Pancreas (tissue), 10 donors: ENCODE measurements at places on chromosomes 7 and 10. TPM values are rescaled to one million over a fixed set of nuclear protein-coding genes. Genes with fewer than 3 reads are reported as not detected.

DNA sequence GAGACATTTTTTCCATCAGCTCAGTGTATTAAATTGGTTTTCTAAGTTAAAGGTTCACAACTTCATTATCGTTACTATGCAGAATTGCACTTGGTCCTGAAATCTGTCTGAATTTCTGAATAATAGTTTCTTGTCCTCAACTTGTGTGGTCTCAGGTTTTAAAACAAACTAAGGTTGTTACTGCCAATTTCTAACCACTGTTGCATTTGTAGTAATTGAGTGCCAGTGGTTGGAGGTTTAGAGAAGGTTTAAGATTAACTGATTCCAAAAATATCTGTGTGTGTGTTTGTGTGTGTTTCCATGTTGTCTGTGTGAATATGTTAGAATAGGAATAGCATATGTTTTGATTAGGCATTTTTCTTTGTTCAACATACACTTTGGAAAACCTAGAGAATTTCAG lies 395.9 kb downstream of the AUTS2 start:
- DNase-seq, result no peak
- peak overlapping the region; percentile 10 for H3K27ac ChIP-seq
- no peaks in the 10 kb centered on the region for H3K27me3 ChIP-seq
- H3K36me3 ChIP-seq, result no peaks in the 10 kb centered on the region

GRCh38 chr10:43308986-43309385 lies 42.1 kb upstream of the RASGEF1A start:
- peak overlapping the region; percentile 23 for H3K27ac ChIP-seq
- H3K27me3 ChIP-seq, result no peaks in the 10 kb centered on the region
- H3K4me1 ChIP-seq, result peaks cover 3% of the 10 kb centered on the region
- no peaks in the 10 kb centered on the region for H3K36me3 ChIP-seq
- DNase-seq, result no peak

GRCh38 chr7:47737601-47738000 lies 155.7 kb upstream of the TNS3 start:
- no peaks in the 10 kb centered on the region for H3K27me3 ChIP-seq
- no peaks in the 10 kb centered on the region for H3K36me3 ChIP-seq
- no peaks in the 10 kb centered on the region for H3K4me1 ChIP-seq
- H3K27ac ChIP-seq, result no peak overlapping the region
- no peak for DNase-seq

GRCh38 chr10:117222976-117223692 lies 17.8 kb upstream of the SLC18A2 start:
- H3K27me3 ChIP-seq, result no peaks in the 10 kb centered on the region
- no peak overlapping the region for H3K4me3 ChIP-seq
- H3K4me1 ChIP-seq, result no peaks in the 10 kb centered on the region
- H3K27ac ChIP-seq, result no peak overlapping the region

DNA sequence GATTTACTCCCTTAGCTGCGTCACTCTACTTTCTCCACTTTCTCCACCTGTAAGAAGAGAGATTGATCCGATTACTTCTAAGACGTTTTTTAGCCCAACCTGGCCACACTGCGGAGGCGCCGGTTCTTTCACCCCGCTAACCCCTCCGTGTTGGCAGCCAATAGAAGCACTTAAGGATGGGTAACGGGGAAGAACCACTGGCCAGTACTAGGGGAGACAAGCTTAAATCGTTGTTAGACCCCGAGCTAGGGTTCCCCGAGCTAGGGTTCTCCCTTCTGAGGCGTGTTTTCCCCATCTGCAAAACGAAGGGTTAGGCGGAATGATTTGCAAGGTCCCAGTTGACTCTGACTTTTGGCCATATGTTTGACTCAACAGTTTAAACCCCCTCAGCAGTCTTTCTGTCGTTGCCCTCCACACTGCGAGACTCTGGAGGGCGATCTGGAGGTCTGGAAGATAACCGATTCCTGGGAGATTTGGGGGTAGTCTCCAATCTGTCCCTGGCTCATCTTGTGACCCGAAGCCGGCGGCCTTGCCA lies 644 bp downstream of the UMAD1 start:
- H3K4me1 ChIP-seq, result peaks cover 4% of the 10 kb centered on the region
- peak overlapping the region; percentile 79 for H3K4me3 ChIP-seq
- H3K27ac ChIP-seq, result peak overlapping the region; percentile 93
- no peaks in the 10 kb centered on the region for H3K27me3 ChIP-seq
- no peaks in the 10 kb centered on the region for H3K36me3 ChIP-seq

GRCh38 chr10:127908106-127908958 lies 1.4 kb downstream of the PTPRE start:
- no peaks in the 10 kb centered on the region for H3K36me3 ChIP-seq
- no peak overlapping the region for H3K4me3 ChIP-seq
- H3K27me3 ChIP-seq, result no peaks in the 10 kb centered on the region
- peaks cover 3% of the 10 kb centered on the region for H3K4me1 ChIP-seq
- DNase-seq, result no peak

GRCh38 chr7:98321301-98321700 lies 39.8 kb downstream of the BRI3 start:
- no peaks in the 10 kb centered on the region for H3K4me1 ChIP-seq
- H3K36me3 ChIP-seq, result no peaks in the 10 kb centered on the region
- H3K27me3 ChIP-seq, result no peaks in the 10 kb centered on the region
- no peak for DNase-seq
- no peak overlapping the region for H3K27ac ChIP-seq

DNA sequence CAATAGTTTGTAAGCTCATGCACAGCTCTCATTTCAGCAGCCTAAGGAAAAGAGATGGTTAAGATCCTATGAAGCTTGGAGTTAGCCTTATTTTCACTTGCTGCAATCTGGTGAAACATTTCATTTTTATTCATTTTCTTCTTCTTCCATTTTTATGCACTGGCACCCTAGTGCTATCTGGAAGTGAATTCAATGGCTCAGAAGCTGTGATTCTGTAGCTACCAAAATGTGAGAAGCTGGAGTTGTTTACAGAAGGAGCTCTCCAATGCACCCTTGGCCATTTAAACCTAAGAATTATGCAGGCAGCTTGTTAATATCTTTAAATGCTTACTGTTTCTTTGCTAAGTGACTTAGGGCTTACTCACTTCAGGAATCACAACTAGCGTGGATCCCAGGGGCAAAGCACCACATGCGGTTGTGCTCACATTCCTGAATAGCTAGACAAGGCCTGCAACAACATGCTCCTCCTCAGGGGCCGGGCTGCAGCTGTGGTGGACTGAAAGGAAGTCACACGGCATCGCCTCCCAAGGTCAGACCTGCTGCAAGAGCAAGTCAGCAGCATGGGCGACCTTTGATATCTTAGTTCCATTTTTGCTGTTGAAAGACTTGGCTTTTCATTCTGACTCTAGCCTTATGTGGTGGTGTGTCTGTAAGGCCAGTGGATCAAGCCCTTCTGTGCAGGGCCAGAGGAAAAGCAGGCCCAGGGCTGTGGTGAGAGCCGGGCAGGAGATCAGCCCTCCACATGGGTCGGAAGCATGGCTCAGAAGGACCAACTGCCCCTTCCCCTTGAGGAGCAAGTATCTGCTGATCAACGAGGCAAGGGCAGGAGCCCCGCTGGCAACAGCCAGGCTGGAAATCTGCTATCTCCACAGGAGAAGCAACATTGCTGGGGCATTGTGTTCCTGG lies 91.9 kb upstream of the MBL2 start:
- H3K4me3 ChIP-seq, result no peak overlapping the region
- H3K27me3 ChIP-seq, result no peaks in the 10 kb centered on the region
- DNase-seq, result no peak

GRCh38 chr7:30917216-30917893 lies 5.7 kb downstream of the AQP1 start:
- H3K27me3 ChIP-seq, result no peaks in the 10 kb centered on the region
- DNase-seq, result no peak
- H3K27ac ChIP-seq, result no peak overlapping the region
- H3K4me1 ChIP-seq, result peaks cover 10% of the 10 kb centered on the region

DNA sequence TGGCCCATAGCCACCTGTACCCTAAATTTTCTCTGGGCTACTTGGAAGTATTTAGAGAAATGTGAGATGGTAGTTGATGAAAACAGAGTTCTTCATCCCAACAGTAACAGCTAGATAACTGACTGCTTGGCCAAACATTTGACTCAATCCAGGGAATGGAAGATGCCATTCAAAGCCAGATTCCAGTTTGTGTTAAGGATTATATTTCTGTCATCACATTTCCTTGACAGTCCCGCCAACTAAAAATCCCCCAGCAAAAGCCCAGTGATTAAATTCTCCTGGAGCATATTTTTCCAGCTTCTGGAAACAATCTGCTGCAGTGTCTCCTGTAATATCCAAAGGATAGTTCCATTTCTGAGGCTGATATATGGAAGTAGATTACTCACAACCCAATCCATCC lies 45.4 kb upstream of the PTN start:
- H3K4me3 ChIP-seq, result no peak overlapping the region
- H3K27ac ChIP-seq, result no peak overlapping the region
- no peaks in the 10 kb centered on the region for H3K36me3 ChIP-seq
- H3K4me1 ChIP-seq, result no peaks in the 10 kb centered on the region
- H3K27me3 ChIP-seq, result peaks cover under 1% of the 10 kb centered on the region

GRCh38 chr10:91124016-91124415 lies 96.4 kb upstream of the PCGF5 start:
- H3K27me3 ChIP-seq, result no peaks in the 10 kb centered on the region
- H3K4me3 ChIP-seq, result no peak overlapping the region
- H3K36me3 ChIP-seq, result no peaks in the 10 kb centered on the region
- H3K4me1 ChIP-seq, result no peaks in the 10 kb centered on the region

- H3K36me3 ChIP-seq, result no peaks in the 10 kb centered on the region
- no peaks in the 10 kb centered on the region for H3K27me3 ChIP-seq
- peak; percentile 18 for DNase-seq
Measured at GRCh38 chr10:78981257-78981969, 87.4 kb upstream of the ZMIZ1 start.

DNA sequence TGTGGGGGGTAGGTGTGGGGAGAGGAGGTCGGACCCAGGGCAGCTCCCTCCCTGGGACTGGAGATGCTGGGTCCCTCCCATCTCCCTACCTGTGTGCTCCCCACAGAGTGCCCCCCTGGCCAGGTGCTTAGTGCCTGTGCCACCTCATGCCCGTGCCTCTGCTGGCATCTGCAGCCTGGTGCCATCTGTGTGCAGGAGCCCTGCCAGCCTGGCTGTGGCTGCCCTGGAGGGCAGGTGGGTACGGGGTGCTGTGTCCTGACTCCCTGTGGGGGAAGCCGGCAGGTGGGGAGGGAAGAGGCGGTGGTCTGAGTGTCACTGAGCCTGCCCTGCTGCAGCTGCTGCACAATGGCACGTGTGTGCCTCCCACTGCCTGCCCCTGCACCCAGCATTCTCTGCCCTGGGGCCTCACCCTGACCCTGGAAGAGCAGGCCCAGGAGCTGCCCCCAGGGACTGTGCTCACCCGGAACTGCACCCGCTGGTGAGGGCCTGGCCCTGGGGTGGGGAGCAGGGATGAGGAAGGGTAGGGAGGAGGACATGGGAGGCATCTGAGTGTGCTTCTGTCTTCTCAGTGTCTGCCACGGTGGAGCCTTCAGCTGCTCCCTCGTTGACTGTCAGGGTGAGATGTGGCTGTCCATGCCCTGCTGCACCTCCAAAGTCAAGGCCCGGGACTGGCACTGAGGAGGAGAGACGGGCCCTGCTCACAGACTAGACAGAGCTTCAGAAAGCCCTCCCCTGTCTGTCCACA lies 11.7 kb upstream of the ZNF862 start:
- no peak overlapping the region for H3K27ac ChIP-seq
- H3K4me3 ChIP-seq, result no peak overlapping the region
- H3K36me3 ChIP-seq, result no peaks in the 10 kb centered on the region
- H3K27me3 ChIP-seq, result no peaks in the 10 kb centered on the region
- H3K4me1 ChIP-seq, result no peaks in the 10 kb centered on the region

DNA sequence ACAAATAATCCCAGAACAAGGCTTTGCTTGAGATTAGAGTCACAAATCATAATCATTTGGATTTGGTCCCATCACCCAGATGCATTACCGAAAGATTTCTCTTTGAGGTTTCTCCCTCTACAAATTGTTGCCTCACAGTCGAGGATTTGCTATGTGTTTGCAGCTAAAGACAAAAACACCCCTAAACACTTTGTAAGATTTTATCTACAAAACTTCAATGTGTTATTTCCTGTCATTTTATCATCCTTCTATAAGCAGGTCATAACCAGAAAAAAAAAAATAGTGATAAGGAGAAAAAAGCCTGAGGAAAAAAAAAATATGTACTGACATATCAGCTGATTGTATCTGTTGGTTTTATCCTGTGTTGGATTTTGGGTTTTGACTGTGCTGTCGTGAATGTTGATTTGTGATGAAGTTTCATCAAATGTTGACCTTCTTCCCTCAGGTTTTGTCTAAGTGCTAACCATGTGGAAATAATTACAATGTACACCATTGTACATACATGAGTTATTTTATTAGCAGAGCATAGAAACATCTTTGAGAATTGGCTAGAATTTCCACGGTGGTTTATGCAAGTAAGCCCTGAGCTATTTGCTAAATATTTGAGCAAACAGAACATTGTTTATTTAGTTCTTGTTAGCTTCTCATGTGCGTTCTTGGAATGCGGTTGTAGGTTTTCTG lies 274.4 kb downstream of the NEBL start:
- no peak overlapping the region for H3K27ac ChIP-seq
- DNase-seq, result no peak
- no peaks in the 10 kb centered on the region for H3K27me3 ChIP-seq
- H3K36me3 ChIP-seq, result no peaks in the 10 kb centered on the region

GRCh38 chr10:49518982-49519578 lies 19.8 kb downstream of the ERCC6 start:
- H3K4me1 ChIP-seq, result no peaks in the 10 kb centered on the region
- no peak overlapping the region for H3K4me3 ChIP-seq
- no peaks in the 10 kb centered on the region for H3K27me3 ChIP-seq
- DNase-seq, result peak; percentile 38

- H3K4me3 ChIP-seq, result no peak overlapping the region
- H3K36me3 ChIP-seq, result no peaks in the 10 kb centered on the region
- no peaks in the 10 kb centered on the region for H3K27me3 ChIP-seq
- H3K27ac ChIP-seq, result no peak overlapping the region
- no peaks in the 10 kb centered on the region for H3K4me1 ChIP-seq
- DNase-seq, result no peak
Measured at GRCh38 chr7:8640671-8641070, 207.3 kb downstream of the NXPH1 start.

DNA sequence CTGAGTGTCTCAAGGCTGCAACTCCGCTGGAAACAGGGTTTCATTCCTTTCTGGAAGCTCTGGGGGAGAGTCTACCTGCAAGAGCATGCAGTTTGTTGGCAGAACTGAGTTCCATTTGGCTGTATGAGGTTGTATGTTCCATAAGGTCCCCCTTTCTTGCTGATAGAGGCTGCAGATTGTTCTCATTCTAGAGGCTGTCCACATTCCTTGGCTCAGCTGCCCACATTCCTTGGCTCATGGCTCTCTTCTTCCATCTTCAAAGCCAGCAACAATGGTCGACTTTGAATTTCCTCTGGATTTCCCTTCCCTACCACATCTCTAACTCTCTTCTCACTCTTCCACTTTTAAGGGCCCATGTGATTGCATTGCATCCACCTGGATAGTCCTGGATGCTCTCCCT lies 147.3 kb upstream of the CDCA7L start:
- no peaks in the 10 kb centered on the region for H3K4me1 ChIP-seq
- no peak overlapping the region for H3K27ac ChIP-seq
- no peaks in the 10 kb centered on the region for H3K27me3 ChIP-seq
- no peaks in the 10 kb centered on the region for H3K36me3 ChIP-seq

The HECTD2 gene
- total RNA-seq, result 3.6 TPM

The CLDN4 gene
- total RNA-seq, result 150 TPM

The STARD3NL gene
- 8.4 TPM for total RNA-seq

The DNAAF5 gene
- 11.7 TPM for total RNA-seq

The SFRP4 gene
- total RNA-seq, result 2.2 TPM

The CREB3L2 gene
- total RNA-seq, result 35.1 TPM

The EGFR gene
- 25.6 TPM for total RNA-seq
